ENCODE measurements at places on chromosomes 16 and 17.

DNA sequence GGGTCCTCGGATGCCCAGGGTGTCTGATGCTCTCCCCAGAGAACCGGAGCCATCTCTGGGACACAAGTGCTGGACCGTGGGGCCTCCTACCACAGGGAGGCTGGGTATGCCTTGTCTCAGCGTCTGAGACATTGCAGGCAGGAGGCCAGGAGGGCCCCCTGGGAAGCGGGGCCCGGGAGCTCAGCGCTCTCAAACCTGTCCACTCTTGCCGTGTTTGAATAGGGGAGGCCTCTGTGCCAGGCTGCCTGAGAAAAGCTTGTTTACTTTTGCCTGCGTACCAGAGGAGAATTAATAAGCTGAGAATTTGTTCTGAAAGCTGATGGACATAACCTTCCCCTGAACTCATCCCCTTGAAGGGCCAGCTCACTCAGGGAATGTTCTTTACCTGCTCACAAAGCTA lies 163.8 kb downstream of the NTN1 start:
- DNase-seq: no peak

- no peak for DNase-seq
These were observed 13.8 kb downstream of the ZP2 start for GRCh38 chr16:21197621-21198020.

GRCh38 chr17:10117581-10118001 lies 80.8 kb downstream of the GAS7 start:
- DNase-seq: no peak

GRCh38 chr16:46801428-46802049 lies 29.4 kb downstream of the C16orf87 start:
- DNase-seq: no peak

DNA sequence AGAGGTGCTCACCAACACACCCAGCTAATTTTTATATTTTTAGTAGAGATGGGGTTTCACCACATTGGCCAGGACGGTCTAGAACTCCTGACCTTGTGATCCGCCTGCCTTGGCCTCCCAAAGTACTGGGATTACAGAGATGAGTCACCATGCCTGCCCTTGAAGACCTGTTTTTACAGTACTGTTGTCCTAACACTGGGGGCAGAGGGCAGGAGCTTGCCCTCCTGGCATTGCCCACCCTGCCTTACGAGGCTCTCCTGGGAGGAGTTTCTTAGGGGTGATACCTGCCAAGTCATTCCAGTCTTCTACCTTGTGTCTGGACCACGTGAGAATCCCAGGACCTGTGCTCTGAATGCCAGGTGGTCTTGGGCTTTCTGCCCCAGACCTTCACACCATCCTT lies 2.7 kb downstream of the ASPSCR1 start:
- no peak for DNase-seq

DNA sequence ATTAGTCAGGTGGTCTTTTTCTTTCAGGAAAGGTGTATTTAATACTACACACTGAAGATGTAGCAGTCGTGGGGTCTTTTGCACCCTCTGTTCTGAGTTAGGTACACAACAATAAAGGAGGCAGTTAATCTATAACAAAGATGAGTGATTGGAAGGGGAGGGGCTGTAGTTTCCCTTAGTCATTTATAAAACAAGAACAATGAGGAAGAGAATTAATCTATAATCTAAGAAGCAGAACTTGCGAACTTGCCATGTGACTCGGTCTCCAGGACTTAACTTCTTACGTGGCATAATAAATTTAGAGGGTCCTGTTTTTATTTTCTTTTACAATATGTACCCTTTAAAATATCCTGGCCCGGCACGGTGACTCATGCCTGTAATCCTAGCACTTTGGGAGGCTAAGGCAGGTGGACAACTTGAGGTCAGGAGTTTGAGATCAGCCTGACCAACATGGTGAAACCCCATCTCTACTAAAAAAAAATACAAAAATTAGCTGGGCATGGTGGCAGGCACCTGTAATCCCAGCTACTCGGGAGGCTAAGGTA lies 8.6 kb upstream of the APPBP2 start:
- DNase-seq: no peak

GRCh38 chr16:73337373-73338296 lies 289.7 kb upstream of the ZFHX3 start:
- DNase-seq: no peak

GRCh38 chr17:28031174-28031573 lies 11.3 kb upstream of the NLK start:
- DNase-seq: no peak

DNA sequence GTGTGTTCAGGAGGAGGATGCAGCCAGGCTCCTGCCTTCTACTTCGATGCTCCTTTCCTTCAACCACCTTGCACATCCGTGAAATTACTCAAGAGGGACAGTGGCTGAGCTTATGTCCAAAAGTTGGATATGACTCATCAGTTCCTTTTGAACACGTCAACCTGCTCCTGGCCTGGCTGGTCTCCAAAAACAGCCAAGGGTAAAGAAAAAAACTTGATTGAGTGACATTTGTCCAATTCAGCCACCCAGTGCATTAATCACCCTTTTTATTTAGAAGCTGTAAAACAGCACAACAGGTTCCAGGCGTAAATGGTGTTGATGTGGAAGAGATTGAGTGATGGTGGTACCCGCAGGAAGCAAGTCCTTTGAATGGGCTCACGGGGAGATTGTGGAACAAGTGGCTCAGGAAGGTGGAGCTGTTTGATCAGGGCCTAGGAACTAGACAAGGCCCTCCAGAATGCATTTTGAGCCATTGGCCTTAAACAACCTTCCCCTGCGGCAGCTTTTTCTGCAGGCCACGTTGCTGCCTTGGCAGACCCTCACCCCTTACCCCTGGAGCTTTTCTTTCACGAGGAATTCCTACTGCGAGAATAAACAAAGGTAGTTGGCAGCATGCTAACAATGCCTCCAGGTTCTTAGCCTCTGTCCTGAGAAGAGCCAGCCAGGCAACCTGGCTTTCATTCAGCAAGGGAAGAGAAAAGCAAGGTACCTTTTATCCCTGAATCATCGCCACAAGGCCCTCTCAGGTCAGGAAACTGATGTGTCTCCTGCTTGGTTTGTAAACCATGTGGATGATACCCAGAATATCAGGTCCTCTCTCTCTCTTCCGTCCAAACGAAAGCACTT lies 173.3 kb upstream of the CACNG5 start:
- no peak for DNase-seq

DNA sequence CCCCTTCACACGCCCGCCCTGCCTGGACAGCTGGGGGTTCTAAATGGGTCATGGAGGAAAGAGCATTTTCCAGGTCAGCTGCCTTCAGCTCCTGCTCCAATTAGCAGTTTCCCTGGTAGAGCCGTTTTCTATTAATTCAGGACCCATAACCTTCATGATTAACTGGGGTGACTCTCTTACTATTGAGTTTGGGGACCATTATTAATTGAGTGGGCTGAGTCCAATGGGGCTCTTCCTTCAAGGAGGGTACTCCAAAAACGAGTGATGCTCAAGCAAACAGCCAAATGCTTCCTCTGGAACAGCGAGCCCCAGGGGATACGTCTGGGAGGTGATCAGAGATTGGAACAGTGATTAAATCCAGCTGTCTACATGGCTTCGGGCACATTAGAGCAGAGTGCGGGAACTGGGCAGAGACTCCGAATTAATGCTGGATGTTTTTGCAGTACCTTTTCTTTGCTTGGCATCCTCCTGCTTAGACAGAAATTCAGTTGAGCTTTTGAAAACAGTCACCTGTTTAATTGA lies 68.1 kb upstream of the CACNG3 start:
- no peak for DNase-seq

- DNase-seq: no peak
These were observed 16.2 kb upstream of the NAGLU start for GRCh38 chr17:42519546-42520491.

DNA sequence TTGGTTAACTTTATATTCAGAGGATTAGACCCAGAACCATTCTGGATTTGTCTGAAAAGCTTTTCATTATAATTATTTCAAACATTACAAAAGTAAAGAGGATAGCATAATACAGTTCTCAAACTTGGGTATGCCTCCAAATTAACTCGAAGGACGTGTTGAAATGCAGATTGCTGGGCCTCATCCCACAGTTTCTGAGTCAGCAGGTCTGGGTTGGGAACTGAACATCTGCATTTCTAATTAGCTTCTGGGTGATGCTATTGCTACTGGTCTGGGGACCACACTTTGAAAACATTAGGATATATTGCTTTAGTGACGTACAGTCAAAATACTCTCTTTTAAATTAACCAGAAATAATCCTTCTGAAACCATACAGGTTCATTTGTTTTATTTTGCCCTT lies 10.0 kb downstream of the TPPP3 start:
- no peak for DNase-seq

DNA sequence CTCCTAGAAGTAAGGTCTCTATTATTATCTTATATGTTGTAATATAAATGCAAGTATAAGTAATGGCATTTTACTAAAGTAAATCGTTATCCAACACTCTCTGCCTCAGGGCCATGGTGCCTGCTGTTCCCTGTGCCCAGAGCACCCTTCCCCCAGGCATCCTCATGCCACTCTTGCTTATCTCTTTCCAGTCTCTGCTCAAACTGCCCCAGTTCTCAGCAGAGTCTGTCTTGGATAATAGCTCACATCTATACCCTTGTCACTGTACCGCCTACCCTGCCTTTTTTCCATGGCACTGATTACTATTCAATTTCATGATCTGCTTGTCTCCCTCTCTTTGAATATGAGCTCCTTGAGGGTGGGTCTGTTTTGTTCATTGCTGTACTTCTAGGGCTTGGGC lies 31.7 kb downstream of the CDH1 start:
- no peak for DNase-seq

GRCh38 chr16:976389-976931 lies 5.1 kb upstream of the SOX8 start:
- DNase-seq: no peak

GRCh38 chr16:1333854-1334700 lies 632 bp downstream of the BAIAP3 start:
- DNase-seq: no peak

DNA sequence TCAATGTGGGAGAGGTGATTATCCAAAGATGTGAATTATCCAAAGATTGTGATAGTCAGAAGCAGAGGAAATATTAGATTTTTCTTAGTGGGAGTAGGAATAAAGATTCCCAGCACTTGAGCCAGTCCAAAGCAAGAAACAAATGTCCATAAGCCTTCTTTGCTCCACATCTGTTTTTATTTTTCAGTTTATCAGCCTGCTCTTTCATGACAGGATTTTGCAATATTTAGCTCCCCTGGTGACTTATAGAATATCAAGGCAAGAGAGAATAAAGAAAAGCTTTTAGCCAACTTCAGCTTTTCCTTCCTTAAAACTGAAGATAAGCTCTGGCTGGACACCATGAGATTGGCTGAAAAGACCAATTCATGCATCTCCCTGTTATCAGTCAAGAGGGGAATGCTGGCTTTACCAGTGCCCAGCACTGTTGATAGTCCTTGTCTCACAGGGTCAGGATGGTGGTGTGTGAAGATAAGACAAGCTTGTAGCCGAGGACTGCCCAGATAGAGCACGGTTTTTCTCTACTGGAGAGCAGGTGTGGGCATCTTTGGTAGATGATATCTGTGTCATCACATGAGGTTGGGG lies 706.5 kb downstream of the KCNJ2 start:
- no peak for DNase-seq

GRCh38 chr17:4648741-4649140 lies 7.3 kb upstream of the ALOX15 start:
- DNase-seq: no peak

- no peak for DNase-seq
These were observed 621 bp downstream of the SDR42E1 start for GRCh38 chr16:82010649-82011048.

DNA sequence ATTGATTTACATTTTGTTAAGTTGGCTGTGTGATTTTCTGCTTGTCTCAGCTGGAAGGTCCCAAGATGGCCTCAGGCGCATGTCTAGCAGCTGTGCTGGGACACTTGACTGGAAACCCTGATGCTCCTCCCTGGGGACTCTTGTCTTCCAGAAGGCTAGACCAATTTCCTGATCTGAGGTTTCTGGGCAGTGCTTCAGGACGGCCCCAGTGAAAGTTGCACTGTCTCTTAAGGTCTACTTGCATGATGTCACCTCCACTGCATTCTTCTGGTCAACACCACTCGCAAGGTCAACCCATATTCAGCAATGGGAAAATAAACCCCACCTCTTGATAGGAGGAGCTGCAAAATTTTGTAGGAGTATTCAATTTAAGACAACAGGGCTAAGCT lies 116.0 kb downstream of the SALL1 start:
- no peak for DNase-seq

DNA sequence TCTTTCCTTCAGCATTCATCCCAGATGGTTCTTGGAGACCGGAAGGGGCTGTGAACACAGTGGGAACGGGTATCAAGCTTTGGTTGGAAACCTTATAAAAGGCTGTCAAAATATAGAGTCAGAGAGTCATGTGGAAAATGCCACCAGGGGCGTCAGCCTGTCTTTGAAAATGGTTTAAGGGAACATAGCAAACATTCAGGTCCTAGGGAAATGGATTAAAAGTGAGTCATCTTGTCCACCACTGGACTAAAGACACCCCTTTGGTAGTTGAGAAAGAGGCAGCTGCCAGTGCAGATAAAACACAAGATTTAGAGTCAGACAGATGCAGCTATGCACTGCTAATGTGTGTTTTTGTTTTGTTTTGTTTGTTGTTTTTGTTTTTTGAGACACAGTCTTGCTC lies 47.8 kb upstream of the BCO1 start:
- no peak for DNase-seq

DNA sequence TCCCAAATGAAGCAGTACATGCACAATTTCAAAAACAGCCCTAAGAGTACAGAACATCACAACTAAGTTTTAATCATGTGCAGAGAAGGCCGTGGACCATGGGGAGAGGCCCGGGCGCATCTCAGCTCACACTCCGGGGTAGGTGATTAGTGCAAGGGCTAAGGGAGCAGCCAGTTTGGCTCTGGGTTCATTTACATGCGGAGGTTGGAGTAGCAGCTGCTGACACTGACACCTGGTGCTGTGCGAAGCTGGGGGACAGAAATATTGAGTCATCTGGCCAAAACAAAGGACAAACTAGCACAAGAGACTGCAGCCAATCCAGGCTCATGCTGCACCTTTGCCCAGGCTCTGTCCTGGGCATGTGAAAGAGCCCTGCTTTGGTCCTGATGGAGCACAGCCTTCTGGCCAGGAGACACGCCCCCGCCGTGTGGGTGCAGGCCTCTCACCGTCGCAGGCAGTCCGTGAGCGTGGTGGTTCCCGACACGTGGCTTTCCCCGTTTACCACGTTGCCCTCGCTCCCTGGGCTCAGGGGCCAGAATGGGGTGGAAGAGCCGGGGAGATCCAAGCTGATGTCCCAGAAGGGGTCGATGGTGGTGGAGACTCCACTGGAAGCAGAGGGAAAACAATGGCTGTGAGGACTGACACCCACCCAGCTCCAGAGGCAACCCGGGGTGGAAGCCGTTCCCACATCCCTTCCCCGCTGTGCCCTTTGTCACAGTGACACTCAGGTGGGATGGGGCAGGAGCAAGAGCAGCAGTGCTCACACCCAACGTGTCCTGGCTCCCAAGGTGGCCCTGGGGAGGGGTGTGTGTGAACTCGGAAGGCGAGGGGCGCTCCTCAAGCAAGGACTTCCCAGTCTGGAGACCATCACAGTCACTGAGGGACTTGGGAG lies 31.9 kb downstream of the USP22 start:
- no peak for DNase-seq

GRCh38 chr17:39684369-39685192 lies 3.3 kb downstream of the PGAP3 start:
- DNase-seq: no peak

GRCh38 chr17:34589120-34589965 lies 10.0 kb downstream of the TMEM132E start:
- no peak for DNase-seq
